ENCODE measurements at places on chromosomes 11 and 22.

DNA sequence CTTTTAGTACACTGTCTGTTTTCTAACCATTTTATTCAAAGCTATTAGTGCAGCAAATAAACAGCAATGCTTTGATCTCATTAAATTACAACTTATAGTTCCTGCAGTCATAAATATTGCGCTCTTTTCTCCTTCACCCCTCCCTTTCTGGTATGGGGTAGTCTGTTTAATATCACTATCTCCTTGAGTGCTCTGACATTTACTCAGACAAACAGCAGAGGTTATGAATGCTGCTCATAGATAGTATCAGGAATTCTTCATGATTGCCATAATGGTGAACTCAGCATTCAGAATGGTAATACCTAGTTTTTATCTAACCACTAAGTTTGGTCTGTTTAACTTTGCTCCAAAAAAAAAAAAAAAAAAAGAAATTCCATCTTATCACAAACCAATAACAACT is 87.4 kb downstream of the EIF3M start:
- DNase-seq, result no peak

GRCh38 chr11:28966951-28967350 is 858.8 kb downstream of the METTL15 start:
- DNase-seq, result no peak

- no peak for DNase-seq
These were observed 106.6 kb upstream of the SLC22A12 start for GRCh38 chr11:64484191-64485022.

GRCh38 chr11:128603752-128604414 is 16.5 kb upstream of the ETS1 start:
- no peak for DNase-seq

- DNase-seq, result no peak
These were observed 80.5 kb upstream of the GDPD4 start for GRCh38 chr11:77381729-77382665.

DNA sequence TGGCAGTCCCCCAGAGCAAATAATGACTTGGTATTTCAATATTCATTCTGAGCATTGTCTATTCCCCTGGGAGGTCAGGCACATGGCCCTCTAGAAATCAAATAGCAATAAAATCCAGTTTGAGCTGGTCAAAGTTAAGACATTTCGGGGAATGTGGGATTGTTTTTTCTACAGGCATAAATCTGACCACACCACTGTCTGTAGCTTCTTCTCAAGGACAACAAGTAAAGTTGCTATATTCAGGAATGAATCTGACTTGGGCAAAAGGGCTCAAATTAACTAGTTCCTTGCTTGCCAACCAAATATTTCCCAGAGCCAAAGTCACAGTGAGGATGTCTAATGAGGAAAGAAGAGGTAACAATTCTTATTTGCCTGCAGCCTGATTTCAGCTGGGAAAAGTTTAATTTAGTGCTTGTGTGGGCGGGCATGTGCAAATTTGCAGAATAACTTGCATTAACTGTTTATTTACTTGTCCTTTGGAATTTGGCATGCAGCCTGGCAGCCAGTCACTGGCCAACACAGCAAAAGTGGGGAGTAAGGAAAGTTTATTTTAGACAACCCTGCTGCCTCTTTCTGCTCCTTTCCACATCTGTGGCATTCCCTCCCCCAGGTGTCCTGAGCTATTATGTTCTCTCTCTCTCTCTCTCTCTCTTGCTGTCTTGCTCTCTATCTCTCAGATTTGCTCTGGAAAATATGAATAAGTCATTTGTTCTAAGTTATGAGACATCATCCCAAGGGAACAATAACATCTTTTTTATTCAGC is 51.2 kb upstream of the ARHGAP20 start:
- DNase-seq, result no peak

- DNase-seq, result no peak
These were observed 59.2 kb downstream of the TRIM44 start for GRCh38 chr11:35721651-35722282.

DNA sequence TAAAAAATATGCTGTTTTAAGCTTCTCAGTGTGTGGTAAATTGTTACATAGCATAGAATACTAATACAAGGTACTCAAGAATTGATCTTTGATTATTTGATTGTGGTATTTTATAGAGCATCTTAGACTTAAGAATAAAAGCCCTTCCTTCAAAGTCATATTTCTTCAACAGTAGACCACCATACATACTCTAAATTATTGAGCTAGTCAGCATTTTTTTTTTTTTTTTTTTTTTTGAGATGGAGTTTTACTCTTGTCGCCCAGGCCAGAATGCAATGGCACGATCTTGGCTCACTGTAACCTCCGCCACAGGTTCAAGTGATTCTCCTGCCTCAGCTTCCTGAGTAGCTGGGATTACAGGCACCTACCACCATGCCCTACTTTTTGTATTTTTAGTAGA is 436.7 kb upstream of the LUZP2 start:
- DNase-seq, result no peak

DNA sequence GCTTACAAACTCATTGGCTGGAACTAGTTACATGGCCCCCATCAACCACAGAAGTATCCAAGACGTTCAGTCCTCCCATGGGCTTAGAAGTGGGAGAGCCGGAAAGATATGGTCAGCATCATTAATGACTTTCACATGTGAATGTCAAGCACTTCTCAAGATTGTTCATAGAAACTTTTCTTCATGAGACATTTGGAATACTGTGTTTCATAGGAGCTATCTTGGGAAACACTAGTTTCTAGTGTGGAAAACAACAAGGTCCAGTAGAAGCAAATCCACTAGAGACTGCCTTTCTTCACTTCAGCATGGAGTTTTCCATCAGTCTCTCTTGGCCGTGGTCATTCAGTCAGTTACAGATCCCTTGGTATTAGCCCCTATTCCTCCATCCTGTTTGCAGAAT is 160.9 kb downstream of the C11orf91 start:
- DNase-seq, result no peak

DNA sequence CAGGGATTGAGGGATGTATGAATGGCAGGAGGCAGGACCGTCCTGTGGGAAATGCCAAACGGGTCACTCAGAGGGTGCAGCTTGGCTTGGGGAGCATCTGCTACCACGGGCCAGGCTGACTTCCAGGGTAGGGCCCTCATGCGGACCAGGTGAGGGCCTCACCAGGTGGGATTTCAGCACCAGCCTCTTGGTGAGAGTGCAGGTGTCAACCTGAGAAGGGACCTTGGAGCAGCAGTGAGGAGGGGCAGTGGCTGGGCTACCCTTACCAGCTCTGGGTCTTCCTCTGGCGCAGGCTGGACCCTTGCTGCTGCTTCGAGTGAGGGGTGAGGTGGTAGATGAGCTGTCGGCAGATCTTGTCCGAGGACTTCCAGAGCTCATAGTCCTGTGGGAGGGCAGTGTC is 4.9 kb downstream of the LRRC75B start:
- no peak for DNase-seq

GRCh38 chr11:76613901-76614300 is 56.6 kb downstream of the LRRC32 start:
- no peak for DNase-seq

DNA sequence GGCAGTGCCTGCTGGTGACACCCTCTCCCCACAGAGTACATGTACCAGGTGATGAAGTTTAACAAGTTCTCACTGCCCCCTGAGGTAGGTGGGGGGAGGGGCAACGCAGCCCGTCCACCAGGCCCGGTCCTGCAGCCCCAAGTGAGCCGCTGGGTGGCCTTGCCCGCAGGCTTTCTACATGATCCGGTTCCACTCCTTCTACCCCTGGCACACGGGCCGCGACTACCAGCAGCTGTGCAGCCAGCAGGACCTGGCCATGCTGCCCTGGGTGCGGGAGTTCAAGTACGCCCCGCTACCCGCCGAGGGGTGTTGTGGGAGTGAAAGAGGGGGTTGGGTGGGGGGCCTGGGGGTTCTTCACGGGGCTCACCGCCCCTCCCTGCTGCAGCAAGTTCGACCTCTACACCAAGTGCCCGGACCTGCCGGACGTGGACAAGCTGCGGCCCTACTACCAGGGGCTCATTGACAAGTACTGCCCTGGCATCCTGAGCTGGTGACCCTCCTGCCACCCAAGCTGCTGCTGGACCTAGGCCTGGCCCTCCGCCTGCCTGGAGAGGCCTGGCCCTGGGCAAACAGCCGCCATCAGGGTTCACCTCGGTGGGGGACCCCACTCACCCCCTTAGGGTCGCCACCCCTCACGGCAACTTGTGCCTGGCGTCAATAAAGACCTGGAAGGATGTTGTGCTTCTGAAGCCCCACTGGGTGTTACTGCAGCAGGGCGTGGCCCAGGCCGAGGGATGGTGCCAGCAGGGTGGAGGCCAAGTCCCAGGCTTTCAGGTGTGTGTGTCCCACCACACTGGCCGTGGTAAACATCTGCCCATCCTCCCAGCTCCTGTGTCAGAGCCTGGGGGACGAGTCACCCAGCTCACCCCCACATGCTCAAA is 2.9 kb downstream of the MIOX start:
- DNase-seq, result no peak

DNA sequence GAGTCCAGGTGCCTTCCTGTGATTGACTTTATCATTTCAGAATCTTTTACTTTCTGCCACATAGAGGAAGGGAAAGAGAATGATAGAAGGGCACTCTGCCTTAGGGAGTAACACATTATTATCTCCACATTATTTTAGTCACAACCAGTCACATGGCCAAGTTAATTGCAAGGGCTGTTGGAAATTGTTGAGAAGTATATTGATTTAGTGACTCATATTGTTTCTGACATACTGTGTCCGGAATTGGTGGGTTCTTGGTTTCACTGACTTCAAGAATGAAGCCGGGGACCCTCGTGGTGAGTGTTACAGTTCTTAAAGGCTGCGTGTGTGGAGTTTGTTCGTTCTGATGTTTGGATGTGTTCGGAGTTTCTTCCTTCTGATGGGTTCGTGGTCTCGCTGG is 8.7 kb downstream of the OR51B4 start:
- no peak for DNase-seq

- no peak for DNase-seq
These were observed 4.9 kb upstream of the NUDT8 start for GRCh38 chr11:67634366-67635230.

DNA sequence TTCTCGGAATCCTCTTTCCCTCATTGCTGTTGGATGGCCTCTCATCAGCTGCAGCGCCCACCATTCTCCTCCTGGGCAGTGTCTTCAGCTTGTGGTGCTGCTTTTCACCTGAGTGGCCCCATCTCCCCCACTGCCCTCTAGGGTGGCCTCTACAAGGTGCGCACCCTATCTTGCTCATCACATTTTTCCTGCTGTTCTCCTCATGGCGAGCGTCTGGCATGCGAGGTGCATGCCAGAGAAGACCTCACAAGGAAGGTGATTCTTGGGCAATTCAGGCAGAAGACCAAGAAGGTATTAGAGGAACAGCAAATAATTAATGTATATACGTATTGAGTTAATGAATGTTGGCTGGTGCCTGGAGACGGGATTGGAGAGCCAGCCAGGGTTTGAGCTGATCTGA is 3.1 kb downstream of the AP2A2 start:
- no peak for DNase-seq

GRCh38 chr11:59223611-59224010 is 10.9 kb upstream of the MPEG1 start:
- DNase-seq, result no peak

DNA sequence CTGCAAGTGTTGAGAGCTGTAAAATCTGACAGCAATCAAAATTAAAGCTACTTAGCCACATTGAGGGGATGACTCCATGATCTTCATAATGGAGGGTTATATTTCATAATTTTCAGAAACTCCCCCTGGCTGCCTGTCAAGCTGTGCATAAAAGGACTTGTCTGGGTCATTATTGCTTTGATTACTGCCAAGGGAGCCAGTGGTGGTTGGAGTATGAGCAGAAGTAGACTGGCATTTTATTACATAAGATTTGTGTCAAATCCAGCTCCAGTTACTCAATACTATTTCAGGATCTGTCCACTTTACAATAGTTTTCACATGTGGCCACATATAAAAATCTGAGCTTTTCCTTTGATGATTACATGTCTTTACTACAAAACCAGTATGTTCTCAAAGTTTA is 108.9 kb upstream of the SLC5A12 start:
- no peak for DNase-seq

DNA sequence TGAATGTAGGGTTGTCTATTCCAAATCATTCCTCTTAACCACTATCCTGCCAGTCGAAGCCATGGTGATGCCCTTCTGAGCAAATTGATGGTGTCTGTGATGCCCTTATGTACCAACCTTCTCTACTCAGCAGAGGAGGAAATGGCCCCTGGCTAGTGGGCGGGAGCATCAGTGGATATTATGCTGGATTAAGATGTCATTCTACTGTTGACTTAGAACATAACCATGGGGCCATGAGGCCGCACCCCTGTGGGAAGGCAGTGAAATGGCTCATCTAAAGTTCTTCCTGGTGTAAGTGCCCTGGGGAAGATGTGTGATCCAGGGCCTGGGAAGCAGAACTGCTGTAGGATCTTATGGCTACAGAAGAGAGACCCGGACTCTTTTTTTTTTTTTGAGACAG is 20.7 kb upstream of the P2RY2 start:
- DNase-seq, result no peak

DNA sequence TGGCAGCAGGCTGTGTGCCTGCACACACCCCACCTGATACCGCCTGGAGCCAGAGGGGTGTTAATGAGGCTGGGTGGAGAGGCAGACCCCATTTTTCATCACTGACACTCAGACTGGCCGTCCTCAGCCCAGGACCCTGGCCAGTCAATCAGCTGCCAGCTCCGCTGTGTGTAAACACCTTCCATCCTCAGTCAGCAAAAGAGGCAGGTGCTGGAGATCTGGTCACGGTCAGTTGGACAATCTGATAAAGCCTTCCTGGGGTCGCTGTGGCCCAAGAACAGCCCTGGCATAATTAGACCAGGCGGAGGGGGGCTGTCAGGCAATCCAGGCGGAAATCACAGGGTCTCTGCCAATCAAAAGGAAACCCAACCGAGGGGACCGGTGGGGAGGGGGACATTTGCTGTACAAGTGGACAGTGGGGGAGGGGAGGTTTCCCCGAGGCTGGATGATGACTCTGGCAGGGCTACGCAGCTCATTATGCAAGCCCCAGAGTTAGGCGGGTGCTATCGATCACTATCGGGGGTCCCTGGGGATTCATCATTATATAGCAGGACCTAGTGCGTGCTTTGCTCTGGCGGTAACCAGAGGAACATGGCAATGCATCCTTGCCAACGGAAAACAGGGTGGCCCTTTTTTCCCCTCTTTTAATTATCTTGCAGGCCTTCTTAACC is 72.9 kb downstream of the ABTB2 start:
- DNase-seq, result no peak

DNA sequence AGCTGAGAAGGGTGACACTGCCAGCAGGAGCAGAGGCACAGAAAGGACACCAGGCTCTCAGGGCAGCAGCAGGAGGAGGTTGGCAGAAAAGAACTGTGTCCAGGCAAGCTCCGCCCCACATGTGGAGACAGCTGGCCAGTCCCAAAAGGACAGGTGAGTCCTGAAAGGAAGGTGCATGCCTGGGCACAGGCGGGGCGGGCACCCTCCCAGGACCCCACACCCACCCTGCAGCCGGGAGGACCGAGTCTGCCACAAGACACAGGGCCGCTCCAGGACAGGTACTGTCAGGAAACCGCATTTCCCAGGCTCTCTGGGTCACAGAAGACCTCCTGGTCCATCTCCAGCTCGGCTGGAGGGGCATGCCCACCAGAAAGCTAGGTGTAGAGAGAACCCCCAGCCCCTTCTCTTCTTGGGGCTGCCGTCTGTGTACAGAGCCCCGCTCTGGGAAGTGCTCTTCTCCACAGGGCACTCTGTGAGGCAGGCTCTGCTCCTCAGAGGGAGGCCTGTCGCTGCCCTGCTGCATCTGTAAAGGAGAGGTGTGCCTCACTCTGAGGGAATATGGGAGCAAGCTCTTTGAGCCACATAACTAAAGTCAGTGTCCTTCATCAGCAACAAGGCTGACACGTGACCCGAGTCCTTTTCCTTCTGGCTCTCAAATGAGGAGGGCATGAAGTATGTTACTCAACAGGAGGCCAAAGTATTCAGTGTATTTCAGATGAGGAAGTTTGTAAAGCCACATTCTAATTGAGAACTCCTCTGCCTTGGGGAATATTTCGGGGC is 50.5 kb downstream of the CLTCL1 start:
- DNase-seq, result no peak
